Upper lobe of left lung (tissue), 6 donors: ENCODE measurements at places on chromosomes 1 and 21. TPM values are rescaled to one million over a fixed set of nuclear protein-coding genes. Genes with fewer than 3 reads are reported as not detected.
A peak's percentile ranks its signal among the peaks of the same experiment; 100 is the strongest.

The LCE2C gene
- total RNA-seq: not detected

The SAMSN1 gene
- total RNA-seq: 27.1 TPM

The TEKT2 gene
- total RNA-seq: 9.3 TPM

GRCh38 chr21:40736145-40736544 is 110.8 kb downstream of the DSCAM start:
- H3K27ac ChIP-seq: no peak overlapping the region
- DNase-seq: no peak
- no peaks in the 10 kb centered on the region for H3K4me1 ChIP-seq
- no peaks in the 10 kb centered on the region for H3K36me3 ChIP-seq
- no peaks in the 10 kb centered on the region for H3K27me3 ChIP-seq
- no peak overlapping the region for H3K4me3 ChIP-seq

DNA sequence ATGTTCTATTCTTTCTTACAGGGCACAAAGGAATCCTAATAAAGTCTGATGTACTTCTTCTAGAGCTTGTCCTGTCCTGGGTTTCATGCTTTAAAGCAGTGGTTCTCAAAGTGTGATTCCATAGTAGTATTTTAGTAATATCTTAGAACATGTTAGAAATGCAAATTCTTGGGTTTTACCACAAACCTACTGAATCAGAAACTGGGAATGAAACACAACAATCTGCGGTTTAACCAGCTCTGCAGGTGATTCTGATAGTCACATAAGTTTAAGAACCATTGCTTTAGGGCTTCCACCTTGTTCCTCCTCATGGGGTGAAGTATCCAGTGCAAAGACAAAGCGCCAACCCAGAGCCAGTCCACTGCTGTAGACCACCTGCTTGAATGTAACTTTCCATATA is 41.1 kb downstream of the NGF start:
- no peaks in the 10 kb centered on the region for H3K36me3 ChIP-seq
- no peak overlapping the region for H3K27ac ChIP-seq
- H3K4me3 ChIP-seq: no peak overlapping the region

- no peak overlapping the region for H3K4me3 ChIP-seq
- no peaks in the 10 kb centered on the region for H3K27me3 ChIP-seq
- DNase-seq: no peak
- H3K36me3 ChIP-seq: no peaks in the 10 kb centered on the region
- no peaks in the 10 kb centered on the region for H3K4me1 ChIP-seq
- H3K27ac ChIP-seq: no peak overlapping the region
Measured at GRCh38 chr1:31736675-31737074, 27.5 kb downstream of the ADGRB2 start.

DNA sequence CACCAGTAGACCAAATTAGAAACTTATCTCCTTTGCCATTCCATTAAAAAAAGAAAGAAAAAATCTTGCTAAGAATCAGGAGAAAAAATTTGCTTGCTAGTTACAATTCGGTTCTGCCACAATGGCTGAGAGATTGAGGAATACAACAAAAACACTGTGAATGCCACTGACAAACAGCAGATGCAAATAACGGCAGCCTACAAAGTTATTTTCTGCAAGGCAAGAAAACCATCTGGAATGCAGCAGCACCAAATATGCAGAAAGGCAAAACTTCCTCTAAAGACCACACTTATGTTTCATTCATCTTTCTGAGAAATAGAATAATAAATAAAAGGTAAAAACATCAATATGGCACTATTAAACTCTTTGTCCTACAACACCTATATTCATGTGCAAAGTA is 75.7 kb downstream of the ENAH start:
- peaks cover 7% of the 10 kb centered on the region for H3K4me1 ChIP-seq
- H3K27ac ChIP-seq: no peak overlapping the region
- H3K36me3 ChIP-seq: no peaks in the 10 kb centered on the region
- H3K4me3 ChIP-seq: no peak overlapping the region

The RGS18 gene
- 9.4 TPM for total RNA-seq

The ZSCAN20 gene
- 5.5 TPM for total RNA-seq

- no peaks in the 10 kb centered on the region for H3K36me3 ChIP-seq
- no peak overlapping the region for H3K27ac ChIP-seq
- H3K4me3 ChIP-seq: no peak overlapping the region
- H3K4me1 ChIP-seq: peaks cover 12% of the 10 kb centered on the region
- H3K27me3 ChIP-seq: no peaks in the 10 kb centered on the region
Measured at GRCh38 chr1:196407358-196408051, 200.7 kb downstream of the KCNT2 start.

- H3K4me3 ChIP-seq: peak overlapping the region; percentile 49
- peaks cover 12% of the 10 kb centered on the region for H3K4me1 ChIP-seq
- DNase-seq: peak; percentile 80
Measured at GRCh38 chr1:243483071-243483771, 227.4 kb downstream of the SDCCAG8 start.

DNA sequence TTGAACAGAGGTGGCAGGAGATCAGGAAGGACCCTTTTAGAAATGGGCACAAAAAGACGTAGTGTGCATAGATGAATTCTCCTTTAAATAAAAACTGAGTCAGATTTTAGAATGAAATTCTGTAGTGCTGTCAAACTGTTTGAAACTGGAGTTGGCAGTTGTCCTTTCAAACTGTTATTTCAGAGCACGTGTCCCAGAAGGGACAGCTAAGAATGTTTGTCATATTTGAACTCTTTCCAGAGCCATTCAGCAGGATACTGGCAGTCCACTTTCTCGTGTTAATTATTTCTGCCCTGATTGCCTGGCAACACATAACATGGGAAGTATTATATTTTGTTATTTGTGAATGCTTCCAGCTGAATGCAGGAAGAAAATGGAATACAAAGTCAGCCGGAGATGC is 212.3 kb upstream of the DPYD start:
- DNase-seq: no peak
- H3K4me1 ChIP-seq: no peaks in the 10 kb centered on the region
- H3K27ac ChIP-seq: no peak overlapping the region
- H3K36me3 ChIP-seq: no peaks in the 10 kb centered on the region
- no peaks in the 10 kb centered on the region for H3K27me3 ChIP-seq

GRCh38 chr1:6623269-6623965 is 1.3 kb upstream of the THAP3 start:
- no peaks in the 10 kb centered on the region for H3K27me3 ChIP-seq
- H3K36me3 ChIP-seq: peaks cover 51% of the 10 kb centered on the region
- DNase-seq: no peak
- H3K4me3 ChIP-seq: no peak overlapping the region
- H3K4me1 ChIP-seq: peaks cover 31% of the 10 kb centered on the region

DNA sequence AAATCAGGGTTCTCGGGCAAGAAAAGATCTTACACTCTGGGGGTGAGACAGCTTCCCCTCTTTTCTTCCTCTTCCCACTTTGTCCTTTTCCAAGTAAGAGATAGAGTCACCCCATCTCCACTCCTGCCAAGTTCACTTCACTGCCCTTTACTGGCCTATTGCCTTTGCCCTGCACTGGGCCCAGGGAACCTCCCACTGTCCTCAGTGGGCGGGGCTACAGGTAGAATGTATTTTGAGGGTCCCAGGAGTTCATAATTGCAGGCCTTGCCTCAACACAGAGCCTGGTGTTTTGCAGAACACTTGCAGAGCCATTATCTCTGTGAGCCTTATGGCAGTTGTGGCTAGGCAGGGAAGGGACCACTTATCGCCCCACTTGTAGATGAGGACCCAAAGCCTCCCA is 3.3 kb downstream of the AMPD2 start:
- peaks cover 62% of the 10 kb centered on the region for H3K4me1 ChIP-seq
- no peak overlapping the region for H3K4me3 ChIP-seq
- no peaks in the 10 kb centered on the region for H3K36me3 ChIP-seq
- H3K27ac ChIP-seq: peak overlapping the region; percentile 10
- DNase-seq: no peak
- no peaks in the 10 kb centered on the region for H3K27me3 ChIP-seq

DNA sequence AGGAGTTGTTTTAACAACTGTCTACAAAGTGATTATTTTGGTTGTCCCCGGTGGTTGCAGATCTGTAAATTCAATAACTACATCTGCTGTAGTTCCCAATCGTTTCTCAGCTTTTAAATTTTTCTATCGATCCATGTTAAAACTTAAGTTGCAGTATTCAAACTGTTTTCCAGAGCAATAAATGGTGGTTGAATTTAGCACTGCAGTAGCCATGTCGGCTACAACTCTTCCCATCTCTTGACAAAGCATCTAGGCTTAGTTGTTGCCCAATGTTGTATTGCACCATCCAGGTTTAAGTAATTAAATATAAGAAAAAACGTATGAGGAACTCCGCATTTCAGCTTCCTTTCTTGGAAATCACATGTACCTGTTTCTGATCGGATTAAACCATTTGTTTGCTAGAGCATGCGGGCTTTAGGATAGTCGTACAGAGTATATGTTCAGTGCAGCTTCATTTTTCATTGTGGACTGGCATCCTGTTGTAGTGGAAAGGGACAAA is 996 bp downstream of the CNIH4 start:
- H3K36me3 ChIP-seq: no peaks in the 10 kb centered on the region
- no peaks in the 10 kb centered on the region for H3K27me3 ChIP-seq
- H3K4me1 ChIP-seq: peaks cover 21% of the 10 kb centered on the region
- peak overlapping the region; percentile 88 for H3K27ac ChIP-seq
- DNase-seq: no peak
- peak overlapping the region; percentile 97 for H3K4me3 ChIP-seq

- no peak overlapping the region for H3K4me3 ChIP-seq
- H3K27me3 ChIP-seq: no peaks in the 10 kb centered on the region
- H3K27ac ChIP-seq: no peak overlapping the region
Measured at GRCh38 chr1:160721473-160721872, 9.9 kb upstream of the CD48 start.

The SMCP gene
- not detected for total RNA-seq

DNA sequence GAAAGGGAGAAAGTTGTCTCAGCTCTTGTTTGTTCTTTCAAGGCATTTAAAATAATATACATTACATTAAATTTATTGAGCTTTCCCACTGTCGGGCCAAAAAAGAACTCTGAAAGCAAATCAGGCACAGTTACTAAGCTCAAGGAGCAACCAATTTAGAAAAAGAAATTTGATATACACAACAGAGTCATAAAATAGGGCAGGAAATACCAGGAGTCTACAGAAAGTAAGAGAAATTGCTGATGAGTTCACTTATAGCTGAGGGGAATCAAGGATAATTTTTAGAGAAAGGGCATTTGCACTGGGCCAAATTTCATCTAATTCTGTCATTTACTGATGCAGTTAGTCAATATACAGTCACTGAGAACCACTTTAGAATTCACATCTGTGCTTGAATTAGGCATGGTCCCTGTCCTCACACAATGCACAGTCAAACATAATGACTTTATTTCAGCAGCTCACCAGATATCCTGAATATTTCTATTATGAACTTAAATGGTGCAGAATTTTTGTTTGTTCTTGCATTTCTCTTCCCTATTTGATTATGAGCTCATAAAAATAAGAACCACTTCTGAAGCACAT is 249.6 kb upstream of the BEND5 start:
- H3K27me3 ChIP-seq: no peaks in the 10 kb centered on the region
- no peaks in the 10 kb centered on the region for H3K36me3 ChIP-seq
- no peak overlapping the region for H3K27ac ChIP-seq
- no peak overlapping the region for H3K4me3 ChIP-seq
- no peak for DNase-seq

DNA sequence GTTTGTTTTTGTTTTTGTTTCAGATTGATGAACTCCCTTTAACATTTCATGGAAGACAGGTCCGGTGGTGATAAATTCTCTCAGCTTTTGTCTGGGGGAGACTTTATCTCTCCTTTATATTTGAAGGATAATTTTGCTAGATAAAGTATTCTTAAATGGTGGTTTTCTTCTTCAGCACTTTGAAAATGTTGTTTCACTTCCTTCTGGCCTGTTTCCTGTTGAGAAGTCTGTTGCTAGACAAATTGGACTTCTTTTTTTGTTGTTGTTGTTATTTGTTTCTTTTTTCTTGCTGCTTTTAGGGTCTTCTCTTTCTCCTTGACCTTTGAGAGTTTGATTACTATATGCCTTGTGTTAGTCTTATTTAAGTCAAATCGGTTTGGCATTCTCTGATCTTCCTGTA is 50.8 kb downstream of the CRP start:
- no peaks in the 10 kb centered on the region for H3K4me1 ChIP-seq
- no peak for DNase-seq
- H3K27ac ChIP-seq: no peak overlapping the region
- no peaks in the 10 kb centered on the region for H3K27me3 ChIP-seq
- H3K36me3 ChIP-seq: no peaks in the 10 kb centered on the region

- H3K27ac ChIP-seq: no peak overlapping the region
- no peaks in the 10 kb centered on the region for H3K27me3 ChIP-seq
- H3K36me3 ChIP-seq: no peaks in the 10 kb centered on the region
- no peak for DNase-seq
- no peaks in the 10 kb centered on the region for H3K4me1 ChIP-seq
- H3K4me3 ChIP-seq: no peak overlapping the region
Measured at GRCh38 chr1:22323141-22323845, 128.4 kb upstream of the ZBTB40 start.

GRCh38 chr1:108107658-108108057 is 92.5 kb downstream of the SLC25A24 start:
- H3K36me3 ChIP-seq: no peaks in the 10 kb centered on the region
- no peak overlapping the region for H3K4me3 ChIP-seq
- H3K27ac ChIP-seq: no peak overlapping the region

DNA sequence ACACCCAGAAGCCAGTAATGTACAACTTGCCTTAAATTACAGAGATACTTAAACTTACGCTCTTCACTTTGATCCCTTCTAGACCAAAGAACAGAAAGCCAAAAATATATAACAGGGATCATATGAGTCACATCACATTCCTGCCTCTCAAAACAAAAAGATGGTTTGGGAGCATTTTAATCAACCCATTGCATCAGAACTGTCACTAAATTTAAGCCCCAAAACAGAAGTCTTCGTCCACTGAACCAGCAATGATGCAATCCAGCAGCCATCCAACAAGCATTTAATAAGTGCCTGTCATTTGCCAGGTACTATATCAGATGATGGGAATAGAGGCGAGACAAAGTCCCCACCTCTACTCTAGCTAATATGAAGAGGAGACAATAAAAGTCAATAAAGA is 42.7 kb upstream of the GLIS1 start:
- no peak overlapping the region for H3K4me3 ChIP-seq
- no peaks in the 10 kb centered on the region for H3K27me3 ChIP-seq

The SPRR1B gene
- total RNA-seq: not detected

DNA sequence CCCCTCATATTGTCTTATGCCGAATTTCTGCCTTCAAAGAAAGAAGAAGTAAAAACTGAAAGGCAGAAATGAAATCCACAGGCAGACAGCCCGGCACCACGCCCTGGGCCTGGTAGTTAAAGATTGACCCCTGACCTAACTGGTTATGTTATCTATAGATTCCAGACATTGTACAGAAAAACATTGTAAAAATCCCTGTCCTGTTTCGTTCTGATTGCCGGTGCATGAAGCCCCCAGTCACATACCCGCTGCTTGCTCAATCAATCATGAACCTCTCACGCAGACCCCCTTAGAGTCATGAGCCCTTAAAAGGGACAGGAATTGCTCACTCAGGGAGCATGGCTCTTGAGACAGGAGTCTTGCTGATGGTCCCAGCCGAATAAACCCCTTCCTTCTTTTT is 49.3 kb downstream of the JMJD4 start:
- H3K4me1 ChIP-seq: no peaks in the 10 kb centered on the region
- DNase-seq: no peak
- H3K27ac ChIP-seq: no peak overlapping the region

The ANKRD34A gene
- total RNA-seq: 0.52 TPM

- H3K27ac ChIP-seq: no peak overlapping the region
- no peak overlapping the region for H3K4me3 ChIP-seq
- no peaks in the 10 kb centered on the region for H3K27me3 ChIP-seq
- H3K4me1 ChIP-seq: no peaks in the 10 kb centered on the region
- no peaks in the 10 kb centered on the region for H3K36me3 ChIP-seq
Measured at GRCh38 chr1:84973498-84974334, 23.2 kb downstream of the MCOLN2 start.
